SW 1271 (cell line): ENCODE measurements at places on chromosomes 7 and 10.

GRCh38 chr7:55365205-55365674 is at the start of gene LANCL2:
LANCL2 (plus strand) TSS chr7:55365337; CDS start chr7:55366026, 689 bp downstream.
- peak; percentile 45 for DNase-seq

- no peak for DNase-seq
Observed at GRCh38 chr10:8088504-8088903, 34.0 kb downstream of the GATA3 start.

DNA sequence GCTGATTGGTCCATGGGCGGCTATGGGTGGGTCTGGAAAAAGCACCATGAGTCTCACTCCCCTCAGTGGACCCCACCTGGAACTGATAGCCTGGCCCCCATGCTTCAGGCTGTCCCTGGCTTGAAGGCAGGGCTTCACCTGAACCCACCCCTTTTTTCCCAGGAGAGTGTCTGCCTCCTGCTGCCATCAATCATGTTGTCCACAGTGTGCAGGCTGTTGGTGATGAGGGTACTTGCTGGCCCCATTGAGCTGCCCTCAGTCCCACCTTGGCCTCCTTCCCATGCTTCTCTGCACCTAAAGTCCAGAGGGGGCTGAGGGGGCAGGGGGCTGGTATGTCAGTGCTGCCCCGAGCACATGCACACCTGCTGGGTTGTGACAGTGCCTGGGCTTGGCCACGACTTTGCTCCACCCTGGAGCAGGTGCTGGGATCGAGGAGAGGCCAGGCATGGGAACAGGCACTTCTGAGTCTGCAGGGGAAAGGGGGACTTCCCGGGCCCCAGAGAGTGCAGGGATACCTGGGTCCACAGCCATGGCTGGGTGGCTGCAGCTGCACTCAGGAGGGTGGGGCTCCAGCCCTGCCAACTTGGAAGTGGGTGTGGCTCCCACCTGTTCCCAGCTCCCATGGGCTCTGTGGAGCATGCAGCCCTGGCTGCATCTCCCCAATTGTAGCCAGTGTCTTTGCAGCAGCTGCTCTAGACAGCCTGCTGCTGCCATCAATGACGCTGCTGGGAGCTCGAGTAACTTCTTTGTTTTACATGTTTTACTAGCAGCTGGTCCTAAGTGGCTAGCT is 56.9 kb downstream of the ADK start:
- DNase-seq, result no peak

- no peak for DNase-seq
Observed at GRCh38 chr7:101373812-101374614, 11.3 kb downstream of the COL26A1 start.

- no peak for DNase-seq
Observed at GRCh38 chr7:40647719-40648118, 512.9 kb downstream of the SUGCT start.

DNA sequence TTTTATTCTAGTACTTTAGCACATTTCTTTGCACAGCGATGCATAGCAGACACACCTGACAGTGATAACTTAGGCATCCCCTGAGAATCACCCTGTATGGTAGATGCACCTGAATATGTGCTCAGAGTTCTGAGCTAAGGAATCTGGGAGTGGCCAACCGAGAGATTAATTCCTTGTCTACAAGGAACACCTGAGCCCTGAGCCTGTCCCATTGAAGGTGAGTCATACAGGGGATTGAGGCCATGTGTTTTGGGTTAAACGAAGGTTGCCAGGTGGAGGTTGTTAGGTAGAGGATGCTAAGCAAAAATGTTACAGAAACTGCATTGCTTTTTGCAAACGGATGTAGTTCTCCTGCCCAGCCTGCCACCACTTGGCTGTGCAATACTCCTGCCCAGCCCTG is 128.9 kb downstream of the AMPH start:
- no peak for DNase-seq

DNA sequence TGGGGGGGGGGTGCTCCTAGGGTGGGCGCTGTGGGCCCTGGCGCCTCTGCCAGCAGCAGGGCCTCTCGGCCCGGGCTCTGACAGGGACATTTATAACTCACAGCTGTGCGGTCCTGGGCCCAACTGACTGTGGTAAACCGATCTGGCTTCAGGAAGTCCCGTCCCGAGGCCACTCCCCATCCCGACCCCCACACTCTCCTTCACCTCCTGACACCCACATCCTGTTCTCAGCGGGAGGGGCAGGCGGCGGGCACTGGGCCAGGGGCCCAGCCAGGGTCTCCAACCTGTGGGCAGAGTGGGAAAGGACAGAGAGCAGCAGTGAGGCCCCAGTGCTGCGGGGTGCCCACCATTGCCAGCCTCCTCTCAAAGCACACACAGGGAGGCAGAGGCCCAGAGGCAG is 69.1 kb downstream of the ZMIZ1 start:
- DNase-seq, result no peak

GRCh38 chr7:156019308-156019707 is 207.0 kb upstream of the SHH start:
- no peak for DNase-seq

- DNase-seq, result peak; percentile 9
Observed at GRCh38 chr10:32112055-32112454, 55.8 kb upstream of the KIF5B start.

DNA sequence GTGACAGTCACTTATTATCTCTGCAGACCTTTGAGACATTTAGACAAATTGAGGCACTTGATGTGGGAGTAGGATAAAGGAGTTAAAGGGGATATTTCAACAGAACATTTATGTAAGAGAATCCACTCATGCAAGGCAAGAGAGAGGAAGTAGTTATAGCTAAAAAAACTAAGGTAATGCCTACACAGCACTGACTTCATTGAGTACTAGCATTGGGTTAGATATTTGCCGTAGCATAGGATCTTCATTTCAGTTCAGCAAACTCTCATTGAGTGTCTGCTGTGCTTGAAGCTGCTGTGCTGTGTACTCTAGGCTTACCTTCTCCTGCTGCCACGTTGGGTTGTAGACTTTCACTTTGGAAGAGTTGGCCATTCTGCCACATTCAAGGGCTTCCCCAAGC is 10.5 kb upstream of the ENTPD1 start:
- DNase-seq, result no peak

DNA sequence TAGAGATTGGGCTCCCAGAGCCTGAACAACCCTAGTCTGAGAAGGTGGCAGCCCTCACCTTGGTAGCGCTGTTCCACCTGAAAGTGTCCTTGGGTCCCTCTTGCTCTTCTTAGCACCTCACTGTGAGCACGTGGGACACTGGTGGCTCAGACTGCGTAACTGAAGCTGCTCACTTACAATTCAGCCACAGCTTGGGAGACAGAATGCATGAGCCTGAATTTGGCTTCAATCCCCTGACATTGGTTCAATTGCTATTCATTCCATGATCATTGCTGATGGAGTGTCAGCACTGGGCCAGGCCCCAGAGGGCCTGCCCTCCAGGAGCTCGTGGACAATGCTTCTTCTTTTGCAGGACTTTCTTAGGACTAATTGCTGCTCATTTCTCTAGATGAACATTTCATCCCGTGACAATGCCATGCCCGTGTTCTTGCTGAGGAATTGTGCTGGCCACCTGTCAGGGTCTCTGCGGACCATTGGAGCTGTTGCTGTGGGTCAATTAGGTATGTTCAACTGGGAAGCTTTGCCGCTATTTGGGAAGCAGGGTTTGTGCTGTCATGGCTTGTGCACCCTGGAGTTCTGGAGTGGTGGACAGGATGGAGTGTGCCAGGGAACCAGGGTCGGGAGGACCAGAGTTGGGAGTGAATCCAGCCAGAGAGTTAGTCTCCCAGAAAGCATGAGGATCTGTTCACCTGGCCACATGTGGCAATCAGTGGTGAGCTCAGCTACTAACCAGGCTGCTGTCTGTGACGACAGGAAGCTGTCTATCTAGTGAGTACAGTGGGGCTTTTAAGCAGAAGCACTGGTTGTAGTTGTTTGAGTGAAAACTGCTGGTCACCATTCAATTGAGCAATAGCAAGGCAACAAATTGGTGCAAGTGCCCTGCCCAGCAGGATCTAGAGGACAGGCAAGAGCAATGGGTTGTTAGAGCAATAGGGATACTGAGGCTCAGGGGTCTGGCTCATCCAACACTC is 105.1 kb downstream of the WDFY4 start:
- no peak for DNase-seq

- DNase-seq, result no peak
Observed at GRCh38 chr7:108808549-108809266, 239.0 kb downstream of the DNAJB9 start.

DNA sequence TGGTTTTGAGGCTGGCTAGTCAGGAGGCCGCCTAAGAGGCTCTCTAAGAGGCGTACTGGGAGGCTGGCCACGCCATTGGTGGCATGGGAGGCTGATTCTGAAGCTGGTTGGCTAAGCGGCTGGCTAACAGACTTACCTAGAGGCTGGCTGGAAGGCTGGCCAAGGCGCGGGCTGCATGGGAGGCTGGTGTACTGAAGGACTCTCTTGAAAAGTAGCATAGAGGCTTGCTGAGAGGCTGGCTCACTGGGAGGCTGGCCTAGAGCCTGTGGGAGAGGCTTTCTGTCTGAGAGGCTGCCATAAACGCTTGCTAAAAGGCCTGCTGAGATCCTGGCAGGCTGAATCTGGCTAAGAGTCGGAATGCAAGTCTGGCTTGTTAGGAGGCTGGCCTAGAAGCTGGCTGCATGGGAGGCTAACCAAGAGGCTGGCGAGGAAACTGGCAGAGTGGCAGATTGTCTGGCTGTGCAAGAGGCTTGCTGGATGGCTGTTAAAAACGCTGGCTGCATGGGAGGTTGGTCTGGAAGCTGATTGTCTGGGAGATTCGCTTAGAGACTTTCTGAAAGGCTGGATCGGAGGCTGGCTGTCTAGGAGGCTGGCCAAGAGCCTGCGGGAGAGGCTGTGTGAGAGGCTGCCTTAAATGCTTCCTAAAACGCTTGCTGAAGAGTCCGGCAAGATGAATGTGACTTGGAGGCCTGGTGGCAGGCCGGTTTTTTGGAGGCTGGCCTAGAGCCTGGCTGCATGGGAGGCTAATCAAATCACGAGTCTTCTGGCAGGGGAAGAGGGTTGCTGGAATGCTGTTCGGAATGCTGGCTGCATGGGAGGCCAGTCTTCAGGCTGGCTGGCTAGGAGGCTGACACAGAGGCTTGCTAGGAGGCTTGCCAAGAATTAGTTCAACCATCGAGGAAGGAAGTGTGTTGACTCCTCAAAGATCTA is 134.2 kb downstream of the OR13A1 start:
- DNase-seq, result no peak

- DNase-seq, result no peak
Observed at GRCh38 chr10:11462071-11462470, 149.4 kb downstream of the USP6NL start.

DNA sequence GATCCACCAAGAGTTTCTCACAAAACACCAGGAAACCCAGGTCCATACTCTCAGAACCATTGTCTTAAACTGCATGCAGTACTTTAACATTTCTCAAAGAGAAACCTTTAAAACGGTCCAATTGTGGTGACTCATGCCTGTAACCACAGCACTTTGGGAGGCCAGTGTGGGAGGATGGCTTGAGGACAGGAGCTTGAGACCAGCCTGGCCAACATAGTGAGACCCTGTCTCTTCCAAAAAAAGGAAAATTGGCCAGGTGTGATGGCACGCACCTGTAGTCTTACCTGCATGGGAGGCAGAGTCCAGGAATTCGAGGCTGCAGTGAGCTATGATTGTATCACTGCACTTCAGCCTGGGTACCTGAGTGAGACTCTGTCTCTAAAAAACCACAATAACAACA is 97.5 kb upstream of the OIT3 start:
- DNase-seq, result no peak

GRCh38 chr7:30450983-30451497 is 27.5 kb downstream of the NOD1 start:
- DNase-seq, result no peak

- DNase-seq, result no peak
Observed at GRCh38 chr7:143407287-143408251, 1.1 kb downstream of the EPHA1 start.

DNA sequence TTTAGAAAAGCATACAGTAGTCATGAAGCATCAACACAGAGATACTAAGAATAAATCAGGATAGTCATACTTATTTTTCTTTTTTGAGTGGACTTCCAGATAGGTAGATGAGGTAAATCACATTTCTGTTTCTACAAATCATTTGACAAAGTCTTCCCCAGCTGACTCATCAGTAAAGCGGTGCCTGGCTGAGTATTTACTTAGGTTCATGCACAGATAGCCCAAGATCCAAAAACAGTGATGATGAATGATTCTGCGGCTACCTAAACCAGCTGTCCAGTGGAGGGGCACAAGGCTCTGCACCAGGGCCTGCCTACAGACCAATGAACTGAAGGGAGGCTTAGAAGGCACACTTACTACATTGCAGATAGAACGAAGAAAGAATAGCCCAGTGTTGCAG is 113.1 kb downstream of the PARP12 start:
- no peak for DNase-seq

DNA sequence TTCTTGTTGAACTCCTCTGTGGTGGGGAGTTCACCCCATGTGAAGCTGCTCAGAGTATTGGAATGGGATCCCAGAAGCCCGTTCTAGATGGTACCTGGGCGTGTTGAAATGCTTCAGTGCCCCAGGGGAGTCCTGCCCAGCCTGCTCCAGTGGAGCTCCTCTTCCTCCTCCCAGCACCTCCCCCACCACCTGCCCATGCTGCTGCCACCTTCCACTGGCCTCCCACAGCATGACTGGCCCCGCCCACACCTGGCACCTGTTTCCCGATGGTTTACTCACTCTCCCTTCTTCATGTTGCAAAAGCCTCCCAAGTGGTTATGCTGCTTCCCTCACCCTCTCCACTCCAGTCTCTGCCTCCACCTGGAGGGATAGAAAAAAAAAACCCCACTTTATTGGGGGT is 32.2 kb upstream of the PCBD1 start:
- DNase-seq, result no peak

- DNase-seq, result no peak
Observed at GRCh38 chr7:132590162-132590561, 13.9 kb upstream of the PLXNA4 start.
